Kidney (tissue), 22 donors: ENCODE measurements at places on chromosomes 5 and 9.

DNA sequence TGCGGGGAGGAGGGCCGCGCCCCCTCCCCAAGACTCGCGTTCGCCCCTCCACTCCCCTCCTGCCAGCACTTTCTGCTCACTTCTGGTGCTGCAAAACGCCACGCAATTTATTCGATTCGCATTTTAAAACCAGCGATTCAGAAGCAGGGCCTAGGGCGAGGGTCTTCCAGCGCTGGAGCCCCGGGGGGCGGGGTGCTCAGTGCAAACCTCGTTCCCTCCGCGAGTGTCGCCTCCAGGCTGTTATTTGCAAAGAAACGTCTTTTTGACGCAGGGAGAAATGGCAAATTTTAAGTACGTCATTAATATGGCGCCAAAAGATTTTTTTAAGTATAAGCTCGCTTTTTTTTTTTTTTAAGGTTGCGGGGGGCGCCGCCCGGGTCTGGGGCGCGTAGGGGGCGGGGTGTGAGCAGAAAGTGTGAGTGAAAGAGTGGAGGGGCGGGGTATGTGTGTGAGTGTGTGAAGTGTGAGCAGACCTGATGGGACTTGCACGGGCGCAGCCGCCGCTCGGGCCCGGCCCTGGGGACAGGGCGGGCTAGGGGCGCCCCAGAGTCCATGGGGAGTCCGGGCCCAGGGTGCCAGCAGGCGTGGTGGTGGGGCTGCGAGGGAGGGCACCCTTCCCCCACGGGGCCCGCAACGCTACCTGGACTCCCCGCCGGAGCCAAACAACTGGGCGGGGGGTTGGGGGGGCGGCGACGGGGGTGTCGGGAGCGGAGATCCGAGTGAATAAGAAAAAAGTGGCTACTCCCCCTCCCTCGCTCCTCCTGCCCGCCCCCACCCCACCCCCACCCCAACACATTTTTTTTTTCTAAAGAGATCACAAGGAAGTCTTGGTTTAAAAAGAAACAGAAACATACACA lies at the start of gene JADE2:
TSS of gene JADE2 (plus strand) at position 845 of the 857 bp plus-strand sequence. CDS start 10,188 bp downstream, outside the sequence.
- DNase-seq, result peak; percentile 53

DNA sequence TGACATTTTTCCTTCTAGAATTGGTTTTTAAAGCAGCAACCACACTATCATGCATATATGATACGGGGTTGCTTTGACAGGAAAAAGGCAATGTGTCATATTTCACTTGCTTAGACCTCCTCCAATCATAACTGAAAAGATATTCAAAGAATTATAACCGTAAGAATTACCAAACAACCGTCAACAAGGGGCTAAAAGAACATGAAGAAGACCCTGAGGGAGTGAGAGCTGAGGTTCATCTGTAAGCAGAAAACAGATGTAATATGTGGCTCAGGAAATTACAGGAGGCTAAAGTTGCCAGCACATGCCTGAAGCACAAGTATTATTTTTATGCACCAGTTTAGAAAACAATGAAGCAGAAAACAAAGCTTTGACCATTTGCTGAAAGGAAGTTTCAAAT lies 78.9 kb downstream of the APBA1 start:
- DNase-seq, result no peak

DNA sequence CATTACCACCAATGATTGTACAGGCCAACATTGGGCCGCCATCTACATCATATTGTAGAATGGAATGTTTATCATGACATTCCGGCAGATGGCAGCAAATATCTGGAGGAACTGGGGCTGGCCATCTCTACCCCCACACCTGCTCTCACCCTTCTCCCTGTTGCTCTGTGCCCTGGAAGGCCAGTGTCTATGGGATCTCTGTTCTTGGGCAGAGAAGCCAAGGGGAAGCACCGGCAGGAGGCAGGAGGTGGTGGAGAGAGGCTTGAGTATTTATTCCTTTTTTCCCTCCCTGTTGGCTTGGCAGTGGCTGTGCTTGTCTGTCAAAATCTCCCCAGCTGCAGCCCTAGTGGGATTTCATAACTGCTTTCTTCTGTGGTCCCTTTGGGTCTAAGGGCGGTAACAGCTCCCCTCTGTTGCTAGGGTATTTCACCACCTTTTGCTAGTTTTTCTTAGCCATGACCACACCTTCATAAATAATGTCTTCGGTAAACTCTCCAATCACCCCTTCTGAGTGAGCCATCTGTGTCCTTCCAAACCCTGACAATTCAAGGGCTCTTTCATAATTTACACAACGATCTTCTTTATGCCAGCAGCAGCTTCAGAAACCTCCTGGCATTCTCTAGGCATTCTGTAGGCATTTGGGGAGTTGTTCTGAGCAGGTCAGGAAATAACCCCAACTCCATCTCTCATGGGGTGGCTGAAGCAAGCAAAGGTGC lies 225.8 kb downstream of the MELK start:
- no peak for DNase-seq

GRCh38 chr5:140235791-140236551 lies 61.0 kb downstream of the CYSTM1 start:
- DNase-seq, result no peak

- no peak for DNase-seq
These were observed 784 bp upstream of the MSANTD3 start for GRCh38 chr9:100426189-100426529.

GRCh38 chr9:111916234-111916645 lies 19.6 kb downstream of the UGCG start:
- no peak for DNase-seq

DNA sequence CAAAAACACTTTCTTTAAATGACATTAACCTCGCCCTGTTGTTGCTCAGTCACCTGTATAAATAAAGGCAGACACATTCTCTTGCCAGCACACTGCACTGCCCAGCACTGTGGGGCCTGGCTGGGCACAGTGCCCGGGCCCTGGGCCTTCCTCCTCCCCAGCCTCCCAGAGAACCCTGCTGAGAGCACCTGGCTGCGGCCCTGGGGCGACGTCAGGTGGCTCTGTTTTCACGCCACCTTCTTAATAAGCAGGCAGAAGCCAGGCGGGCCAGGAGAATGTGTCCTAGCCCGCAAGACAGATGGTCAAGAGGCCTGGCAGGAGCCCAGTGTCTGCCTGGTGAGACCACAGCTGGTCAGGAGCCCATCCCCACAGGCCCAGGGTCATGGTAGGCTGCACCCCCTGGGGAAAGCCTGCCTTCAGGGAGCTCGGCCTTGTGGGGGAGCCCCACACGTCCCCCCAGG lies 8.2 kb upstream of the AGPAT2 start:
- no peak for DNase-seq

DNA sequence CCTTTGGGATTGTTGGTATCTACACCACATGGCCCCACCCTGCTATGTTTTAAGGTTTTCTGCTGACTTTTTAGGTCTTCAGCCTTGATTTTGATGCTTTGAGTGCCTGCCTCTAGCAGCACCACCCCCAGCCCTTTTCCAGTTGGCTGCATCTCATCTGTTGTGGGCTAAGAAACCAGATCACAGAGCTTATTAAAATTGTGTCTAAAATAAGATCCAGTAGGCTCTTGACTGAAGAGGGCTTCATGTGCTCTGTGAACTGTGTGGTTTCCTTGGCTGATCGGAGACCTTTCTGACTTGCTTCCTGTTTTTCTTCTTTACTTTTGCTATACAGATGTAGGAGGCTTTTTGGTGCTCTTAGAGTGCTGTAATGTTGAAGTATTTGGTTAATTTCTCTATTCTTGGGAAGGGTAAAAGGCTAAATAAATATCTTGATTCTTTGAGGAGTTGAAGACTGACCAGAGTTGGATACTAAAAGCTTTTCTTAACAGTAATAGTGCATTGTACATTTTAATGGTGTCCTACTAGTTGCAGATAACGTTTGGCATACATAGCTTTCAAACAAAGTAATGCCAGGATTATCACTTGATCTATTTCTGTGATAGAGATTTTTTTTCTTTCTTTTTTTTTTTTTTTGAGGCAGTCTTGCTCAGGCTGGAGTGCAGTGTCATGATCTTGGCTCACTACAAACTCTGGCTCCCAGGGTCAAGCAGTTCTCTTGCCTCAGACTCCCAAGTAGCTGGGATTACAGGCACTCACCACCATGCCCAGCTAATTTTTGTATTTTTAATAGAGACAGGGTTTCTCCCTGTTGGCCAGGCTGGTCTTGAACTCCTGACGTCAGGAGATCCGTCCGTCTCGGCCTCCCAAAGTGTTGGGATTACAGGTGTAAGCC lies 4.5 kb downstream of the UBE2D2 start:
- no peak for DNase-seq

DNA sequence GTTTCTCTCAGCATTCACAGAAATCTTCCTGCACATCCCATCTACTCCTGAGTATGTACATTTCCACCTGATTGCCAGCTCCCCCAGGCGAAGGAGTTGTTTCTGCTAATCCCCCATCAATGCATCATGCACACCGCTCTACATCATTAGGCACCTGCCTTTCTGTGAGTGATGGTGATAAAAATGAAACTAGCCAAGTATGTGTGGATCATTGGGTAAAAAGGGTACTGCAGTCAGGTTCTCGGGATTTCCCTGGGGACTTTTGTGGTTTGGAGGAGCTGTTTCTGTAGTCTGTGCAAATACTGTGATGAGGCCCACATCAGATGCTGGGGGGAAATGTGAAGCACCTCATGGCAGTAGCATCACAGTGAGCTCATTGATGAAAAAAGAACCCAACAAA lies 30.4 kb downstream of the CAMK4 start:
- no peak for DNase-seq

DNA sequence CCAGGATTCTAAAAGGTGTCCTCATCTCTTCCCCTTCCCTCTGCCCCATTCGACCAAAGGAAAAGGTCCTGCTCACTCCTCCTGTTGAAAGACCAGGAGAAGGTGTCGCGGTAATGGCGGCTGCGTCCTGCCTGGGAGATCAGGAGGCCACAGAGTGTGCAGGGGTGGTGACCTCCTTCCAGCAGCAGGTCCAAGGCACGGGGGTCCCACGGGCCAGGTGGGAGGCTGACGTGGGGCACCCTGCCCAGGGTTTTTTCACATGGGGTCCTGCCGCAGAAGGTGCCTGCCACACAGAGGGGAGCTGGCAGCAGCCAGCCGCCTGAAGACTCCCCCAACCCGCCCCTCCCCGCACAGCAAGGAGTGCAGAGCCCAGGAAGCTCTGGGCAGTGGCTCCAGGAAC lies 22.2 kb upstream of the ADAMTS2 start:
- DNase-seq, result no peak

DNA sequence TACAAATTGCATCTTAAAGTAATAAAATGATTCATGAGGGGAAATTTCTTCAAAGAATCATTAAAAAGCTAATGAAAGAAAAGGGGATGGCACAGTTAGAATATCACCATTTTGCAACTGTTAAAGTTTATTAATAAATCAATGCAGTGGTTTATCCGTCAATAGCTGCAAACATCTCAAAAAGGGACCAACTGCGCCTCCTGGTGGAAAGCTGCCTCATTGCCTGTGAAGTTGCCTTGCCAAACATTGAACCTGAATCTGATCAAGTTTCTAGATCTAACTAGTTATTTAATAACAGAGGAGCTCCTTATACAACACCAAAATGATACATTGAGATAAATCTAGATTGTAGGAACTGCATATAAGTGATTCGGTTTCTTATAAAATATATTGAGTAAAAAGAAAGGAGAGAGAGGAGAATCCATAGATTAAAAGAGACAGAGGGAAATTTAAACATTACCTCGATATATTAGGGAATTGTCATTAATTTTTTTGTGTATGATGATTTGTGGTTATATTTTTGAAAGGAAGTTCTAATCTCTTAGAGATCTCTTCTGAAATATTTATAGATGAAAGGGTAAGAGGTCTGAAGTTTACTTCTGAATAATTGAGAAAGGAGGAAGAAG lies 6.9 kb upstream of the NDUFB6 start:
- DNase-seq, result peak; percentile 64

DNA sequence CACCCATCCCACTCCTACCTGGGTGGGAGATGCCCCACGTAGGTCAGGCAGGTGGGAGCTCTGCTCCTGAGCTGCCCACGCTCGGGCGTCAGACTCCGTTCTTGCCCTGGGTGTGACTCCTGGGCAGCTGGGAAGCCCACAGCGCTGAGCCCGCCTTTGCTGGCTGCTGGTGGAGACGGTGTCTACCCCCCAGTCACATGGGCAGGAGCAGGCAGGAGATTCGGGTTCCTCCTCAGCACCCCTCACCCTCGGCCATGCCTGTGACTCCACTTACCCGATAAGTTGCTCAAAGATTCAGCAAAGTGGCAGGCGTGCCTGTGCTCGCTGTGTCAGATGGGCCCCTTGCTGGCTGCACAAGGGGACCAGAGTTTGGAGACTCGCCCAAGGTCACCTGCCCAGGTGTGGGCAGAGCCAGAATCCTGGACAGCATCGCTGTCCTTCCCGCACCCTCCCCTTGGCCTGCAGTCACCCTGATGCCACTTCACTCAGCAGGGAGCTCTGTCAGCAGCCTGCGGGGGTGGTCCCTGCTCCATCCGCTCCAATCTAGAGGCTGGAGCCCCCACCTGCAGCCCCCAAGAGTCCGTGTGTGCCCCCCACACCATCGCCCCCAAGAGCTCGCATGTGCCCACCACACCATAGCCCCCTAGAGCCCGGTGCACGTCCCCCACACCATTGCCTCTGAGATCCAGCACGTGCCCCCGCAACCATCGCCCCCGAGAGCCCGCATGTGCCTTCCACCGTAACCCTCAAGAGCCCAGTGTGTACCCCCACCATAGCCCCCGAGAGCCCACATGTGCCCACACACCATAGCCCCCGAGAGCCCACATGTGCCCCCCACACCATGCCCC lies 4.2 kb downstream of the LCN1 start:
- peak; percentile 6 for DNase-seq

GRCh38 chr5:34740389-34740806 lies 84.3 kb downstream of the RAI14 start:
- DNase-seq, result peak; percentile 88

DNA sequence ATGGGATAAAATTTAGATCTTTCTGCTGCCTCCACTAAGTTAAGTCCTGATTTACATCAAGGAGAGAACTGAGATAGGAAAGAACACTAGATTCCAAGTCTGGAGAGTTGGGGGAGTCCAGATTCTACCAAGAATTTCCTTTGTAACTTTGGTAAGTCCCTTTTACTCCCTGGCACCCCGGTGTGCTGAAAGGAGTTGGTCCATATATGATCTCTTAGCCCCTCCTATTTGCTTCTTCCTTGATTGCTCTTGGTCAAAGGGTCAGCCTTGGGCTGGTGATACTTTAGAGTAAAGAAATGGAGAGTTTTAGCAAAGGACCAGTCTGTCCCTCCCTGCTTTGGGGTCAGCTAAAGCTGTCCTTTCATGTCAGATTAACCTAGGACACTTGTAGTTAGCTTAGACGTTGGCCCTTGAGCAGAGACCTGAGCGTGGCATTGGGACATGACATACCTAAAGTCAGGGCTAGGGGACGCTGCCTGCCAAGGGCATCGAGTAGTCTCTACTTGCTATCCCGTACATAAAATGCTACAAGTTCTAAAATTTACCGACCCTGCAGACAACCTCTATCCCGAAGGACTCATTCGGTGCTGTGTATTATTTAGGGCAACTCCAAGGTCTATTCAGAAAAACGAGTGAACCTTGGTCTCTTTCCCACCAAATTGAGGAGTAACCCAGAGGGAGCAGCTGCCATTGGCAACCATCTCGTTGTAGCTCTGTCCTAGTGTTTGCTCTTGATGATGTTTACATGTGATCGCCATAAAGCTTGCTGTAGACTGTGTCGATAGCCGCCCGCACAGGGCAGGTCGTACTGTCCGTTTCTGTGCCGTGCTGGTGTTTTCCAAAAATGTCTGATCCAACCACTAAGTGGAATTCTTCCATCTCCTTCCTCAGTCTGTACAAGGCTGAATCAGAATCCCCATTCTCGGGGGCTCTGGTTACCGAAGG lies 94.4 kb downstream of the PDE6A start:
- DNase-seq, result no peak

GRCh38 chr5:151703227-151703626 lies 16.5 kb upstream of the SPARC start:
- DNase-seq, result no peak

GRCh38 chr5:143319437-143320227 lies 83.9 kb downstream of the NR3C1 start:
- no peak for DNase-seq
